ENCODE measurements at places on chromosomes 12 and 14. TPM values are rescaled to one million over a fixed set of nuclear protein-coding genes. Genes with fewer than 3 reads are reported as not detected.

The SBNO1 gene
- 25.4 TPM for total RNA-seq

The MYO1A gene
- total RNA-seq, result 0.12 TPM

The PRICKLE1 gene
- 2.6 TPM for total RNA-seq

The SERPINA3 gene
- total RNA-seq, result 0.49 TPM

The GPN3 gene
- total RNA-seq, result 6.7 TPM

The KRT80 gene
- 1.1 TPM for total RNA-seq

The KLRD1 gene
- not detected for total RNA-seq

The FGF6 gene
- not detected for total RNA-seq

The GPR84 gene
- 0.16 TPM for total RNA-seq

The ABHD12B gene
- not detected for total RNA-seq

The SPX gene
- total RNA-seq, result 0.32 TPM

The TRPV4 gene
- 1.8 TPM for total RNA-seq

The TAS2R8 gene
- not detected for total RNA-seq

The CCDC184 gene
- total RNA-seq, result 0.97 TPM

The MON2 gene
- 63.6 TPM for total RNA-seq

The SDR9C7 gene
- not detected for total RNA-seq

The IFI27L1 gene
- total RNA-seq, result 9.7 TPM

The IFNG gene
- not detected for total RNA-seq

The PLCZ1 gene
- total RNA-seq, result not detected

All from hair follicle dermal papilla cell (primary cell).